ENCODE measurements at places on chromosomes 6 and 20.

- no peak for DNase-seq
These were observed 137.7 kb downstream of the BACH2 start for GRCh38 chr6:90158936-90159335.

DNA sequence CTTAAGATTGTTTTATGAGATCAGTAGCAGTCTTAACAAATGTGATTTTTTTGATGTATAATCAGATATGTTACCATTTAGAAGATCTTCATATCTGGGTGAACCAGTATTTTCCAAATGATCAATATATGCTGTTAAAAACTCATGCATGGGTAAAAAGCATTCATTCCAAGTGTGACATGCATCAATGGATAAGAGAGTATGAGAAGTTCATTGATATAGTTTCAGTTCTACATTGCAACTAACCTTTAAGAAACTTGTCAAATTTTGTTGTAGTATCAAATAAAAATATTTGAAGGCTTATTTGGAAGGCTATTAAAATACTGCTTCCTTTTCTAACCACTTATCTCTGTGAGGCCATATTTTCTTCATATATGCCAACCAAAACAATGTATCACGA lies 117.7 kb downstream of the FIG4 start:
- no peak for DNase-seq

DNA sequence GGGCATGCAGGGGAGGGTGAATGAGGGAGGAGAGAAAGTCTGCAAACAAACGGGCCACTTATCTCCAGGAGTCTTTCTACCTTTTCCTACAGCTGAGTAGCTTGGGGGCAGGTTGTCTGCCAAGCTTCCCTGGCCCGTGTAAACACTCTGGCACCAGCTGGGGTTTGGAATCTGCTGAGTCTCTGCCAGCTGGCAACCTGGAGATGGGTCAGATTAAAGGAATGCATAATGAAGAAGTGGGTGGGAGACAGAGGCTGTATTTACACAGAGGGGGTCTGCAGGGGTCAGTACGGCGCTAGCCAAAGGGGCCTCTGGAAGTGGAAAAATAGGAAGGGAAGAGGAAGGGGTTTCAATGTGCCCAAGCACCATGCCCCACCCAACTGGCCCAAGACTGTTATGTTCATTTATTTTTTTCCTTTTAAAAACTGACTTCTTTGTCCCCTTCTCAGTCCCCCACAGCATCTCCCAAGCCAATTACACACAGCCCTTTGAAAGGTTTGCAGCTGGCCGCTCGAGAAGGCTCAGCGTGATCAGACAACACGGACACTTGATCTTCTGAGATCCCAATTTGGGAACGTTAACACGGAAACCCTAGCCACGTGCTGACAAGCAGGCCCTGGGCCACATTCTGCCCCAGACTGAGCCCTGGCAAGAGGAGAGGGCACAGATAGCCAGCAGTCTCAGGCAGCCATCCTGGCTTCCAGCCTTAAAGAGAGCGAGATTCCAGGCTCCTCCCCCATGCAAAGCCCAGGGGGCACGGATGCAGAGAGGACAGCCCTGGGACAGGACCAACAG lies 25.2 kb downstream of the TRAM2 start:
- no peak for DNase-seq

GRCh38 chr20:440636-441035 lies 21.7 kb downstream of the TBC1D20 start:
- DNase-seq, result no peak

GRCh38 chr20:58064411-58065010 lies 163.9 kb downstream of the ANKRD60 start:
- DNase-seq, result no peak
